Lower leg skin (tissue), 4 donors: ENCODE measurements at places on chromosomes 5 and 9. TPM values are rescaled to one million over a fixed set of nuclear protein-coding genes. Genes with fewer than 3 reads are reported as not detected.

Gene TNFSF8
- total RNA-seq, result 1.2 TPM

Gene SCGB3A2
- total RNA-seq, result not detected

Gene PRRX2
- 16.3 TPM for total RNA-seq

Gene IFNA13
- not detected for total RNA-seq

Gene HAVCR1
- not detected for total RNA-seq

Gene CATSPER3
- total RNA-seq, result not detected
